ENCODE measurements at places on chromosomes 16 and 17.

DNA sequence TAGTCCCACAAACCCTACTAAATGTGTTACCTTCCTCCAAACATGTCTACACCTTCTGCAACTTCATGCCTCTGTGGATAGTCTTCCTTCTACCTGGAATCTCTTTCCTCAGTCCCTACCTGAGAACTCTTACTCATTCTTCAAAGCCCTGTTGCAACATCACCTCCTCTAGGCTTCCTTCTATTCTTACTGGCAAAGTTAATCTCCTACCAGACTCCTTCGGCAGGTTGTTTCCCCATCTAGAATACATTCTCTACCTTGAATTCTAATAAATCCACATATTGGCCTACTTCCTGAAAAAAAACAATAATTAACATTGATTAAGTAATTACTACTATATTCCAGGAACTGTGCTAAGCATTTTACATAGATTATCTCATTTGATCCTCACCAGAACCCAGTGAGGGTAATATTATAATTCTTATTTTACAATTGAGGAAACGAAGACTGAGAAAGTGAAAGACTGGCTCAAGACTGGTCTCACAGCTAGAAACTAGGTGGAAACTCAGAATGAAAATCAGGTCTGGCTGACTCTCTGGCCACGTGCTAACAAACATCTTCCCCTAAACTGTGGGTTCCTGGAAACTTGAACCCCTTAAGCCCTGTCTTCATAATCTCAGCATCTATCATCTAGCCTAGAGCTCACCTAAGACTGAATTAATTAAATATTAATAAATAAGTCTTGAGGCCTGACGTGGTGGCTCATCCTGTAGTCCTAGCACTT, 4.6 kb upstream of the STAT3 start:
- DNase-seq = no peak

DNA sequence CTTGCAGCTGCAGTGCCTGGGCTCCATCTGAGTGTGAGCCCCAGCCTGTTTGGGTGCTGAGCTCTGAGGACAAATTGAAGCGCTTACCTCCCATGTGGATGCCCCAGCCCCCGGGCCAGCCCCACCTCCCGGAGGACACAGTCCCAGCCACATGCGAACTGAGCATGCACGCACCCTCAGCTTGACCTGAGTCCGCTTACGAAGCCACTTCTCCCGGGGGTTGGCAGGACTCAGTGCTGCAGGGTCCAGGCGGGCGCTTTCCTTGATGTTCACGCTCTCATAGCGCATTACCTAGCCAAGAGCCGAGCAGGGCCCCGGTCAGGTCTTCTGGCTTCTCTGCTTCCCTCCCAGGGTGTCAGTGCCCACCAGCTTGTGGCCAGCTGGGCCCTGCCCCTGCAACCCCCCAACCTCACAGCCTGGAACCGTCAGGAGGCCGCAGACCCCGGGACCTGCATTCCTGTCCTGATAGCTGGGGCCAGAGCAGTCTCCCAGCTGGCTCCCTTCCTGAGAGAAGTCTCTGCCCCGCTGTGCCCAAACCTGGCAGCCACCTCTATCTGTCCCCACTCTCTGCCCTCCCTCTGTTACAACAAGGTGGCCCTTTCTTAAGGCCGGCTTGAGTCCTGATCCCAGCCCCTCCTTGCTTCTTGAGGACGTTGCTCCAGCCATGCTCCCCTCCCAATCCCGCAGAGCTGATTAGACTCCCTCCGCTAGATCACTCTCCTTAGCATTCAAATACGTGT, 24.0 kb downstream of the PIMREG start:
- DNase-seq = no peak

DNA sequence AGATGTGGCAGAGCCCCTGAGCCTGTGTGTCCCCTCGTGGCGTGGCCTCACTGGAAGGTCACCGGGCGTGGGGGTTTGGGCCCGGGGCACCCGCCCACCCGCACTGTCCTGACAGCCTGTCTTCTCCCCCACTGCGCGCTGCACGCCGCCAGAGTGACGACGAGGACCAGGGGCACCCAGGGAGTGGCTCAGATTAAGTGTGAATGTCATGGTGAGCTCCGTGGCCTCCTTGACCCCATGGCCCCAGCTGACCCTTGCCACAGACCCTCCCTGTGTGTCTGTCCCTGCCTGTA, 15.1 kb downstream of the PRSS27 start:
- DNase-seq = no peak

DNA sequence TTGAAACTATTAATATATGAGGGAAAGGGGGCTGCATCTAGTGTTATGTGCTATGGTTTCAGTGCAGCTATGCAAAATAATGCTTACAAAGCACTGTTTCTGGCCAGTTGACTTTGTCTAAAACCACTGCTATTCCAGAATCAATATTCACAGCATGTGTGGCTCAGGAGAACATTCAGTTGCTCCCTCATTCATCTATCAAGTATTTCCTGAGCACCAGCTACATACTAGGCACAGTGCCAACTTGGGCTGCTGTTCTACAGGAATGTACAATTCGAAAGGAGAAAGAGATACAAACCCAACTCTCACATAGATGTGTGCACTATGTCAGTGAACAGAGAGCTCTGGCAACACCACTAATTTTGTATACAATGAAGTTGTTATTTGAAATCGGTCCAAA, 183.0 kb downstream of the PHKB start:
- peak; percentile 92 for DNase-seq

GRCh38 chr17:4539025-4539424, 16.2 kb downstream of the MYBBP1A start:
- DNase-seq = no peak
